Kasumi-1 (cell line): ENCODE measurements at places on chromosomes 3 and 15.

GRCh38 chr15:74957476-74958035 lies 984 bp upstream of the RPP25 start:
- no peak for DNase-seq

- DNase-seq: peak; percentile 10
These were observed 57.6 kb upstream of the NR2E3 start for GRCh38 chr15:71752604-71753289.

DNA sequence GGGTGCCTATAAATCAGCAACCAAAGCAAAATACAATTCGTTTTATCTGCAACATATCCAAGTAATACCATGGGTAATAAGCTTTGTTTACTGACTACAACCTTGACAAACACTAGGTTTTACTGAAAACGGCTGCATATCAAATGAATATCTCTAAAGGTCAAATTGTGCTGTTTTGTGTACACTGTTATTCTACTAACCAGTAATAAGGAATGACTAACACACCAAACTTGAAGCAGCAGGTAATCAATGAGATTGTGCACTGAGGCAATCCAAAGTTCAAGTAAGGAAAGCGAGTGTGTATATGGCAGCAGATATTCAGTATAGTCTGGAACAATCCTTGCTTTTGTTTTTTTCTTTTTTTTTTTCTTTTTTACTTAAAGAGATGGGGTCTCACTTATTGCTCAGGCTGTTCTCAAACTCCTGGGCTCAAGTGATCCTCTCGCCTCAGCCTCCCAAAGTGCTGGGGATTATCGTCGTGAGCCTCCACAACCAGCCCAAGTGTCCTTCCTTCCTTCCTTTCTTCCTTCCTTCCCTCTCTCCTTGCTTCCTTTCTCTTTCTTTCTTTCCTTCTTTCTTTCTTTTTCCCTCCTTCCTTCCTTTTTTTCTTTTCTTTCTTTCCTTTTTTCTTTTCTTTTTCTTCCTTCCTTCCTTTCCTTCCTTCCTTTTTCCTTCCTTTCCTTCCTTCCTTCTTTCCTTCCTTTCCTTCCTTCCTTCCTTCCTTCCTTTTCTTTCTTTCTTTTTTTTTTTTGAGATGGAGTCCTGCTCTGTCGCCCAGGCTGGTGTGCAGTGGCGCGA lies 34.9 kb downstream of the AP3S2 start:
- DNase-seq: no peak

DNA sequence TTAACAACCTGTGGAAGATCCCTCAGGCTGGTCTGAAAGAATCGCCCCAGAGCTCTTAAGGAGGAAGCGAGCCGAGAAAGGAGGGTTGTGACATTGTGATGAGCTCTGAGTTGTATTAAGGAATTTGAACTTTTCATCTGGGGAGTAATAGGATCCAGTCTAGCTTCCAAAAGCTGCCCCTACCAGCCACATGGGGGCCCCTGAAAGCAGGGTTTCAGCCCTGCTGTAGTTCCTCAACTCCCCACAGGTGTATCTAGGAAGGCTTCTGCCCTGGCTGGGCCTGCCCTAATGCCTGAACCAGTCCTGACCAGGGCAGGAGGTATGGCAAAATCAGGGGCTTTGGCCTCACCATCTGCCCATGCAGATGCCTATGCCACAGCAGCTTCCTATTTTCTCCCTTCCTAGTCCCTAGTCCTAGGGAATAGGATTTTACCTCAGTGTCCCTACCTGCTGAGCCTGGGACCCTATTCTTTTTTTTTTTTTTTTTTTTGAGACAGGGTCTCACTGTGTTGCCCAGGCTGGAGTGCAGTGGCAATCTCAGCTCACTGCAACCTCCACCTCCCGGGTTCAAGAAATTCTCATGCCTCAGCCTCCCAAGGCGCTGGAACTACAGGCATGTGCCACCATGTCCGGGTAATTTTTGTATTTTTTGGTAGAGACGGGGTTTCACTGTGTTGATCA lies 5.0 kb upstream of the AP3S2 start:
- DNase-seq: peak; percentile 73

DNA sequence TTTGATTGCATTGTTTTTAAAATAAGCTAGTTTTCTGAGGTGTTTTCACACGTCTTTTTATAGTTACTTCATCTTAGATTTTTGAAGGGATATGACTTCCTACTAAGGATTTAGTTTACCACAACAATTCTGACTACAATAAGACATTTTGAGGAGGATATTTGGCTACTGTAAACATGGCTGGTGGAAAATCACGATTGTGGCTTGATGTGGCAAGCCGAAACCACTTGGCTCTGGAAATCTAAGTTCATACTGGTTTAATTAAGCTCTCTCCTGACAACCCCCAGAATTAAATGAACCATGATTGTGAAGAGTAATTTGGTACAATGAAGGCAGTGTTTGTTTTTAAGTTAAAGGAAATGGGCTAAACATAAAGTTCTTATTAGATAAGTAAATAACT lies 30.8 kb downstream of the ST3GAL6 start:
- no peak for DNase-seq

- peak; percentile 3 for DNase-seq
These were observed 74.7 kb upstream of the CNTN4 start for GRCh38 chr3:2023959-2024358.

GRCh38 chr3:178623666-178624255 lies 87.5 kb downstream of the KCNMB2 start:
- no peak for DNase-seq

GRCh38 chr15:91291673-91292072 lies 191.6 kb downstream of the SV2B start:
- peak; percentile 83 for DNase-seq

- no peak for DNase-seq
These were observed 40.3 kb downstream of the SPSB4 start for GRCh38 chr3:141091426-141091825.

DNA sequence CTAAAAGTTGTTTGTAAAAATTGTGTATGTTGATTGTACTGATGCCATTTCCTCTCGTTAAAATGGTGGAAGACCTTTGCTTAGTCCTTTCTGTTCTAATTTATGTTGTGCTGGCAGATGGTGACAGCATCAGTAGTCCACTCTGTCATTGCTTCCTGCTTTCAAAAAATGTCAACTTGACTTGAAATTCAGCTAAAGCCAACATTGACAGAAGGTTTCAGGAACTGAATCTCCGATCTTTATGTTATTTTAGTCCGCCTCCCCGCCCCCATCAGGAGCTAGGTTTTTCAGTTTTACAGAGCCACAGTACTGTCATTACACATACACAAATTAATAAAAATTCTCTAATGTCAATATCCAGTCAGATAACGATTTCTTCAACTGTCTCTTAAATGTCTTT lies 1.5 kb downstream of the CEP63 start:
- peak; percentile 42 for DNase-seq

DNA sequence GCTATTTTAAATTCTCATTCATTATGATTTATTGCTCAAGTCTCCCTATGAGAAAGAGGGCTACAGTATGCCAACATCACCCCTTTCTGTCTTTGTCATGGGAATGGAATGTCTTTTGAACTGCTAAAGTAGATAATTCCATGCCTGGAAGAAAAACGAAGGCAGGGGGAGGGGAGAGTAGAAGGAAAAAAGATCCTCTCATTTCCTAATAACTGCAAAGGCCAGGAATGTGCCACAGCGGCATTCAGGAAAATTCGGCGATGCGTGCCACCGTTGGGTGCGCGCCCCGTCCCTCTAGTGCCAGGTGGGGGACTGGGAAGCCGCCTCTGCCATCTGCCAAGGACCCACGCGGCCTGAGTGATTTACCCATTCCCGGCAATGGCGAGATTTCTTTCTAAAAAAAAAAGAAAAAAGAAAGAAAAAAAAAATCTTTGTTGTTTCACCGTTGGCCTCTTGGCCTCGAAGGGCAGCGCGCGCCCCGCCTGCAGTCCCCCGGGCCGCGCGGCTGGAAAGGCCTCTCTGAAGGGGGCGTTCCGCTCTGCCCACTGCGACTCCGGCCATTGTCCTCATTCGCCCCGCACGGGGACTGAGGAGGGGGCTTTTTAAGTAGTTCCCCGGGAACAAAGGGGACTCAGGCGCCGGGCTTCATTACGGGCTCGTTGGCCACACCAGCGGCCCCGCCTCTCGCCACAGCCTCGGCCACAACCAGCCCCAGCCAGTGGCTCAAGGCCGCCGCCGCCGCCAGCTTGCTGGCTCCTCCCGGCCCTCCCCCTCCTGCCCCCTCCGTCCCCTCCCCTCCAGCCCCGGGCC lies 54.5 kb downstream of the CPN2 start:
- no peak for DNase-seq

DNA sequence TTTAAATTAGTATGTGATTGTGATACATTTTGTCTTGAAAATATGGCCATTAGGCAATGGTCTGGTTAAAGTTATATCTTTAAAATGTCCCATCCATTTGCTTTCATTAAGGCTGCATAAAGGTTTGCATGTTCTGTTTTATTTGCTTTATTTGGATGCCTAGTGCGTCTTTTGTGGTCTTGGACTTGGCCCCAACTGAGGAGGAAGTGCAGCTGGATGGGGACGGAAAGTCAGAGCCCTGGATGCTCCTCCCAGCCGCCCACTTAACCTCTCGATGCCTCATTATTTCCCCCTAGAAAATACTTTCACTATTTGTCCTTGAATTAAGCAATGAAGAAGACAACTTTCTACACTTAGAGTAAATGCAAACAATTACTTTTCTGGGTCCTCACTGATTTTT lies 898.2 kb downstream of the MCTP2 start:
- no peak for DNase-seq
